ENCODE measurements at places on chromosomes 5 and 9.

DNA sequence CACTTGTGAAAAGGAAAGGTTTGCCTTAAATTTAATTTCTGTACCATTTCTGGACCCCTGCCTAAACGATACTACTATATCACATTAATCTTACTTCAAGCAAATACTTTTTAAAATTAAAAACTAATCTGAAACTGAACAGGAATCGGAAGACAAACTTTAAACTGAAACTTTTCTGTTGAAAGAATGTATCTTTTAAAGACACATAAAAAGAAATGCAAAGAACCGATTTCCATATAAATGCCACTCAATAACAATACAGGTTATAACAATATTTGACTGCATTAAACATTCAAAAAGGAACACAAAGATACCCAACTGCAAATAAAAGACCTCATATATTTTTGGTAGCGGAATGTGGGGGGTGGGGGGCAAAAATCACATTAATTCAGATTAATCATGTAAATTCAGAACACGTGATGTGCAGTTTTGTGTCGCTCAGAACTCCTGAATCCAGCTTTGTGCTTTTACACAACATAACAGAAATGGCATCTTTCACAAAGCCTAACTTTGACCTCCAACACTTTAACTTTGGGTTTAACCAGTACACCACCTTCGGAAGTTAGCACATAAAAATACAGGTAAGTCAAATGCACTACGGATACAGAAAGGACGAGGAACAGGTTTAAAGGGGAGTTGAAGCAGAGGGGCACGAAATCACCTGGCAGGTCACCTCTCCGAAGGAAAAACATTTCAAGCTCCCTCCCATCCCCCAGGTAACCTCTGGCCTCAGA is 925 bp downstream of the LIFR start:
- no peak for DNase-seq

DNA sequence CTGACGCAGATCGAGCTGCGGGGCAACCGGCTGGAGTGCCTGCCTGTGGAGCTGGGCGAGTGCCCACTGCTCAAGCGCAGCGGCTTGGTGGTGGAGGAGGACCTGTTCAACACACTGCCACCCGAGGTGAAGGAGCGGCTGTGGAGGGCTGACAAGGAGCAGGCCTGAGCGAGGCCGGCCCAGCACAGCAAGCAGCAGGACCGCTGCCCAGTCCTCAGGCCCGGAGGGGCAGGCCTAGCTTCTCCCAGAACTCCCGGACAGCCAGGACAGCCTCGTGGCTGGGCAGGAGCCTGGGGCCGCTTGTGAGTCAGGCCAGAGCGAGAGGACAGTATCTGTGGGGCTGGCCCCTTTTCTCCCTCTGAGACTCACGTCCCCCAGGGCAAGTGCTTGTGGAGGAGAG is 4.6 kb upstream of the PHYHD1 start:
- DNase-seq = no peak

DNA sequence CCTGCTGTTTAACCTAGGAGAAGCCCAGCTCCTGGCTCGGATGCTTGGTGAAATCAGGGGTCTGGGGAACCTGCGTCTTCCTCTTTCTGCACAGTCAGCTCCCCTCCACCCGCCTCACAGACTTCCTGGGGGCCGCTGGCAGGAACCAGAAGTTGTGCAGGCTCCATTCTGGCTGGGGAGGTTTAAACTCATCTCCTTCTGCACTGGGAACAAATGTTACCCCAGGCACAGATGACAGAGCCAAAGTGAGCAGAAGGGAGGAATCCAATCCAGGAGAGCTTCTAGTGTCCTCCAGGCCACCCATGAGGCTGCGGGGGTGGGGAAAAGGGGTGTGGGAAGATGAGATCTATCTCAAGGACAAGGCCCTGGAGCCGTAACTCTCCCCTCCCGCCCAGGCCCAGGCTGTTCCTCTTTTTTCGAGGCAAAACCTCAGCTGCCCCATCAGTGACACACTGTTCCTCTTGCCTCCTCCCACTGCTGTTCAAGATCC is 31.2 kb downstream of the KCNMB1 start:
- DNase-seq = no peak

DNA sequence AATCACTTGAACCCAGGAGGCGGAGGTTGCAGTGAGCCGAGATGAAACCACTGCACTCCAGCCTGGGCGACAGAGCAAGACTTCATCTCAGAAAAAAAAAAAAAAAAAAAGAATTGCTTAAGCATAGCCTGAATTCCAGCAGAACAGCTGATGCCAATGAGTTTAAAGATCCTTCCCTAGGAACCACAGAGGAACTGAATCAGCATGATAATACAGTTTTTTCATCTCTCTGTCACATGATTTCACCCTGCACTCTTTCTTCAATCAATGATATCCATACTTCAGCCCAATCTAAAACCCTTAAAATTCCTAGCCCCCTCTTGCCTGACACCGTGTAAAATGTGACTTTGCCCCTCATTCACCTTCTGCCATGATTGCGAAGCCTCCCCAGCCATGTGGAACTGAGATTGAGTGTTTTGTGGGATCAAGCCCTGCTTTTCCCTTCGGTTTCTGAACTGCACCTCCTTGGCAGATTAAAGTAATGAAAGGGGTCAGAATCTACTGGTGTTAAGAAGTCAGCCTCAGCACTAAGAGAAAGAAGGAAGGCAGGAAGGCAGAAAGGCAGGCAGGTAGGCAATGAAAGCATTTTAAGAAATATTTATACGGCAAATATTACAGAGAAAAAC is 20.9 kb upstream of the DMXL1 start:
- no peak for DNase-seq

DNA sequence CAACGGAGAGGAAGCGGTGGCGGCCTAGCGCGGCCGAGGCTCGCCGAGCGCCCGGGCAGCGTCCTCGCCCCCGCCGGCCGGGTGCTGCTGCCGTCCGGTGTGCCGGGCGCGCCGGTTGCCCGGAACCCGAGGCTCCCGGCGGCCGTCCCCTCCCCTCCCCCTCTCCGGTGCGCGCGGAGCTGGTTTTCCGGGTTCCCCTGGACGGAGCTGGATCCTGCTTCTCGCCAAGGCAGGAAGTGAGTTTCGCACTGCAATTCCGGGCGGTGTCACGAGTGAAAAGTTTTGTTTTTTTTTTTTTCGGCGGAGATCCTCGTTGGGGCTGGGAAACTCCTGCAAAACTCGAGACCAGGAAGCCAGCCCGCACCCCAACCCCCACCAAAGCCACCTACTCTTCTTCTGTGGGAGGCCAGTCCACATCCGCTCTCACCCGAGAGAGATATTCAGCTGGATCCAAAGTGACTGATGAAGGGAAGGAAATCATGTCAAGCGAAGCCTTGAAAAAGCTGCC is at the start of gene ERBIN:
Gene ERBIN (plus strand): TSS at position 300 of the 508 bp plus-strand sequence. CDS start 66,144 bp downstream, outside the sequence.
- DNase-seq = peak; percentile 66

DNA sequence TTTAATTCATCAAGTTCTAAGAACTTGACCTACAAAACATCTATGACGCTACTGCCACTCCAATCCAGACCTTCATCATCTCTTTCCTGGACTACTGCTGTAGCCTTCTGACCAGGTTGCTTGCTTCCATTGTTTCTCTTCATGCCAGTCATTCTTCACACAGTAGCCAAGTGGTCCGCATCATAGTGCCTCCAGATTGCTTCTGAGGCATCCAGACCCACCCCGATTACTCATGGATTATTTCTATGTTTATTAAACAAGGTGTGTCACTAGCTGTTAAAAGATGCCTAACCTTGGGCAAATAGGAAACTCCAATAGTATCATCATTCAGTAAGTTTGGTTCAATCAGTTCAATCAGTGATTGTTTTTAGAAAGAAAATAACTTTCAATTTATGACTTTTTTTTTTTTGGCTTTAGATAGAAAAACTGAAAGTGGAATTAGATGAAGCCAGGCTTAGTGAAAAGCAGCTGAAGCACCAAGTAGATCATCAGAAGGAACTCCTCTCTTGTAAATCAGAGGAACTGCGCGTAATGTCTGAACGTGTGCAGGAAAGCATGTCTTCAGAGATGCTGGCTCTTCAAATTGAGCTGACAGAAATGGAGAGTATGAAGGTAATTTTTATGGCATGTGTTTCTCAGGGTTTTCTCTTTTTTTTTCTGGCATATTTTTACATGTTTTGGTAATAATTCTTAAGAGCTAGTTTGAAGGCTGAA is 9.5 kb downstream of the SPDL1 start:
- DNase-seq = peak; percentile 37

- DNase-seq = no peak
These were observed 419.9 kb downstream of the PDE4D start for GRCh38 chr5:59473611-59474010.

DNA sequence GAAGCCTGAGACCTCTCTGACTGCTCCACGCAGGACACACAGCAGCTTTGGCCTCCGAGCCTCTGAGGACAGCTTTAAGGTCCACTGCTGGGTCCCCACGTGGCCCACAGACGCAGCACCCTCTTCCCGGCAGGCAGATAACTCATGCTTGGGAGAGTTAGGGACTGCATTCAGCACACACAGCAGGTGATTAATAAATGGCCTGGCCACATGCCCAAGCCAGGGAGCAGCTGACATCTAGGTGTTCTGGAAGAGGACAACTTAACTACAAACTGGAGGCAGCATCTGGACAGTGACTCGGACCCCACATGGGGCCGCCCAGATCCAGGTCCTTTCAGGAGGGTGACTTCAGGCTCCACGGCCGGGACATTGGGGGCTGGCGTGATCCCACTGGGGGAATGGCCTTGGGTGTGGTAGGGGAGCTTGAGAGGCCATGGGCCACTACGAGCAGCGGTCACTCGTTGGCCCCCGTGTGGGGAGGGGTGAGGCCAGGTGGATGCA is 11.3 kb downstream of the NINJ1 start:
- DNase-seq = no peak

DNA sequence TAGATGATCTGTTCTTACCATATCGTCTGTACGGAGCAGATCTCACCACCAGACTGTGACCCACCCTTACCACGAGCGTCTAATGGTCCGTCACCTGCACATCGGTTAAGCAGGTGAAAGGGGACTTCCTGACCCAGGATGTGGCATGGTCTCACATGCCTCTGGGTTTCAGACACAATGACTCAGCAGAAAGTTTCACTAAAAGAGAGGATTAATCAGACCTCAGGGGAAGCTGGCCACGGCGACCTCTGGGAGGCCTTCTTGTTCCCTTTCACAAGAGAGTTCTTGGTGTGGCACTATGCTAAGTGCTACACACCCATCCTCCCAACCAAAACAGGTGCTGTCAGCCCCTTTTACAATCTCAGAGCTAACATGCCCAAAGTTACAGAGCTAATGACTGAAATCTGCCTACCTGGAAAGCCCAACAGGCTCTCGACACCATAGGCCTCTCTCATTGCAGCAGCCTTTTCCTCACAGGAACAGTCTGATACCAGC is 41.6 kb downstream of the ADAMTS12 start:
- no peak for DNase-seq

GRCh38 chr5:72372923-72373322 is 52.8 kb downstream of the PTCD2 start:
- no peak for DNase-seq
